T-helper 22 cell (primary cell): ENCODE measurements at places on chromosomes 13 and 19.
A peak's percentile ranks its signal among the peaks of the same experiment; 100 is the strongest.

- no peak for DNase-seq
Observed at GRCh38 chr19:8460516-8461298, 15.9 kb downstream of the HNRNPM start.

GRCh38 chr13:41577436-41577835 is 120.1 kb downstream of the RGCC start:
- DNase-seq = no peak

DNA sequence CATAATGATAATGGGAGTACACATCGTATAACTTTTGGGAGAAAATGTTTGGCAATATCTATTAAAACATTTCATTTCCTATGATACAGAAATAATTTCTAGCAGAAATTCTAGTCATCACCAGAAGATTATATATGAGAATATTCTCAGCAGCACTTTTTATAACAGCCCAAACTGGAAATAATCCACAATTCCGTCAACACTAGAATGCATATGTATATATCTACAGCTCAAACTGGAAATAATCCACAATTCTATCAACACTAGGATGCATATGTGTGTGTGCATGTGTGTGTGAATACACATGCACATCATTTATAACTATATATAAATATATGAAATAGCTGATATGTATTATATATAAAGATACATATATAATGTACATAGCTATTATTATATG is 408.0 kb upstream of the KLHL1 start:
- DNase-seq = no peak

- DNase-seq = peak; percentile 77
Observed at GRCh38 chr19:13842291-13843103, 34.4 kb upstream of the NANOS3 start.

DNA sequence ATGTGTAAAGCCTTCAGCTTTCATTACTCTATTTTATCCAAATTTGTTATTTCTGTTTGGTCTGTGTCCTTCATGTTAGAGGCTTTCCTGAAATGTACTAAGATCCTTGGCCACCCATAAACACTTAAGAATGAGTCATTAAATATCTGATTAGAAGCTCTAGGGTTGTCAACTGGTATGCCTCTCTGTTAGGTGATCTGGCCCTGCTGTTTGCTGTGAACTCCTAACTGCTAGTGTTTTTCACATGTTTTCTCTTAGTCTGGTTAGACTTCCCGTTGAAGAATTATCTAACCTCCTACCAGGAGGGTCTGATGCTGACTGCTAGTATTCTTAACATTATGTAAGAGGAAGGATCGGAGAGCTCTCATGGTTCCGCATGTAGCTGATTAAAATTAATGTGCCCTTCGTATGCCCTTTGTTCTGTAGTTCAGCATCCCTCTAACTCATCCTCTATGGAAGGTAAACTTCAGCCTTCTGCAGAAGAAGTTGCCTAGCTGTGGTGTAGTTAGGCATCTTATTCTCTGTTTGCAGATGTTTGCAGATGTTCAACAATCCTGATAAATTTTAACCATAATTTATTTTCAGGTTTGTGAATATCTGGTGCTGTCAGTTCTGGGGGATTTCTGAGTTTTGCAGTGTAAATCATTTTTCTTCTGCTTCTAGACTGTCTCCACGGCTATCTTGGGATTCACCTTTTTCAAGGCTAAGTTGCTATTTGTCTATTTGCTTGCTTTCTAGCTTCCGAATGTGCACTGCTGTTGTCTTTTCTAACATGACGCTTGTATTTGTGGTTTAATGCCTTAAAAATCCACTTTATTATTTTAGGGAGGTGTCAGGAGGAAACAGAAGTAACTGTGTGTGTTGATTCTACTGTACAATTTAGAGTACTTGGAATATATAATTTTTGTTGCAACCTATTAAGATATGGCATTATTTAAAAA is 207.2 kb upstream of the SPRY2 start:
- DNase-seq = no peak
